Kidney (tissue), 22 donors: ENCODE measurements at places on chromosomes 12 and 14. TPM values are rescaled to one million over a fixed set of nuclear protein-coding genes. Genes with fewer than 3 reads are reported as not detected.

DNA sequence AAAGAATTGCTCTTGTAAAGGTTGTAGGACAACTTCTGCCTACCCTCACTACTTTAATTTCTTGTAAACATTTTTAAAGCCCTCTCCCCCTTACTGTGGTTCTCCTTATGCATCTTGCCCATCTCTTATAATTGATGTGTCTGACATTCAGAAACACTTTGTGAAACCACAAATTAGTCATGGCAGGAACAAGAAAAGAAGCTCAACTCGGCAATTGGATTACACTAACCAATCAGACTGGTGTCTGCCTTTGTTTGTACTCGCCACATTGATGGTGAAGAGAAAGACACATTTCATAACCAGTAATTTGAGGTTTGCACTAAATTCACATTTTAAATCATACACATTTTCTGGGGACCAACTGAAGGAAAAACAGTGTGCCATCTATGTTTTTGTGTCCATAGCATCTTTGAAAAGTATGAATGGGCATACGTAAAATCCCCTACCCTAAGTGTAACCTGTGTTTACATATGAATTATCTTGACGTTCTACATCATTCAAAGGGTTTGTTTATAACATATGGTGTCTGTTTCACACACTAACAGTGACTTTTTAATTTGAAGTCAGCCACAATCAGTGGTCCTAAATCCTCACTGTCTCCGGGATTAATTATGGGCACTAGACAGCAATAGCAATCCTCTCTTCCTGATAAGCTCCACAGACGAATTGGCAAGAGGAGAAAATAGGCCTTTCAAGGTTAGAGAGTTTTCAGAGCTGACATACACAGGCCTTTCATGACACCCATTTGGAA is 49.9 kb downstream of the OTX2 start:
- no peak for DNase-seq

GRCh38 chr12:131136539-131136872 is 182.8 kb downstream of the ADGRD1 start:
- no peak for DNase-seq

The SERPINA4 gene
- 28.3 TPM for polyA plus RNA-seq

The KCNC2 gene
- polyA plus RNA-seq: not detected

The ADAM21 gene
- polyA plus RNA-seq: 0.28 TPM

The STRAP gene
- 99.1 TPM for polyA plus RNA-seq

DNA sequence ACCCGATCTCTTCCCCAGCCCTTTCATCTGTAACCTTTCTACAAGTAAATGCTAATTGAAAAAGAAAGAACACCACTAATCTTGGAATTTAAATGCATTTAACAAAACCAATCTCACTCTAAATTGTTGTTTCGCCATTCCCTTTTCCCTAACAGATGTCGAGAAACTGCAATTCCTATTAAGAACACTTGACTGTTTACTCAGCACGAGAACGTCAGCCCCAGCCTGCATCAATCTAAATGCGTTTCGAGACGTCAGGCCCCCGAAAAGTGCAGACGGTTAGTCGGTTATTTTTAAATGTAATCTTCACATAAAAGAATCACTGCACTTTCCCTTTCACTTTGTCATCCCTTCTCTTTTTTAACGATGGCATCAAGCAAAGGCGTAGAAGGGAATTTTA is 837.6 kb downstream of the VRK1 start:
- no peak for DNase-seq

The IAPP gene
- polyA plus RNA-seq: not detected

DNA sequence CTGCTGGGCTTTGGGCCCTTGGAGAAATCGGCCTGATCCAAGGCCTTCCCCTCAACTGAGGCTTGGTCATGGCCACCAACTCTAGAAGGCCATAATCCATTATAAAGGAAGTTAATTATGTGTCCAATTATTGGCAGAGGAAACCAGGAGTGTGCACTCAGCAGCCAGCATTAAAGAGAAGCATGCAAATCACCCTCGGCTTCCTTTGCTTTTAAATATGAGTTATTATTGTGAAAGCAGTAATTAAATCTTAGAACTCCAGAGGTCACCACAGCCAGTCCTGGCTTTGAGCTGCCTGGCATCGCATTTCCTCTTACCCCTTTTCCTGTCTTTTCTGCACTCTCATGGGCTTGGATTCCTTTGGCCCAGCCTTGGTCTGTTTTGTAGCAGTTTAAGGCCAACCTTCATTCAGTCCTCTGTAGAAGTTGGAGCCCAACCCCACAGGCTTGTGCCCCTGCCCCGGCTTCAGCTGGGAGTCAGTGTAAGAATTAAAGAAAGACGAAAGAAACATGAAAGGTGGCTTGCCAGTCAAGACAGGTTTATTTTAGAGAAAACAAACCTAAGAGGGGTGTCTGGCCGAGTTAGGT is 14.7 kb upstream of the KRT86 start:
- no peak for DNase-seq

The FGF23 gene
- not detected for polyA plus RNA-seq

GRCh38 chr14:58907803-58908202 is 270.0 kb downstream of the DACT1 start:
- DNase-seq: no peak

- peak; percentile 13 for DNase-seq
Measured at GRCh38 chr12:2648406-2648805, 146.4 kb upstream of the FKBP4 start.

GRCh38 chr12:115451780-115452736 is 768.1 kb upstream of the TBX3 start:
- DNase-seq: peak; percentile 75

The TSHR gene
- not detected for polyA plus RNA-seq

The PUS7L gene
- polyA plus RNA-seq: 1.8 TPM

DNA sequence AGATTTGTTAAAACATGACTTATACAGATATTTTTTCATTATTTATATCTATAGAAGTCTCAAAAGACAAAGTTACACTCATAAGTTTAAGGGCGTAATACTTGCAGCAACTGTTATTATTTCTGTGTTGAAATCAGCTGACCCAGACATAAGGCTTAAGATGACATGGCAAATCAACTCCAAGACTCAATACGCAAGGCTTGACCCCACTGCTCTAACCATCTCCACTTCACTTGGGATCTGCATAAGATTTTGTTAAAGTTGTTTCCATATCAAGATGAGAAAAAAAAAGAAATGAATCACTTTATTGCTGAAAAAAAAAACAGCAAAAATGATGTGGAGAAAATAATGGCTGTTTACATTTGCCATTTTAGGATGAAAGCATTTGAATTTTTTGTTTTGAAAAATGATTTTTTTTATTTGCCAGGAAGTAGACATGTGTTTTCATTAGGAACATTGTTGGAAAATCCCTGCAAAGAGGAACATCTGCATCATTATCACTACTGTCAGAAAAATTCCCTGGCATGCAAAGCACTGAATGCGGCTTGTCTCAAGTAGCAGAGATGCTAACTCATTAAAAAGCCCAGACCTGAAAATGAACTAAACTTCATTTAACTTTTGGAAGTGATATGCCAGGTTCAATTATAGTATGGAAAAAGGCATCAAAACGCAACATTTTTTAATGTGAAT is 73.5 kb downstream of the LIN7A start:
- DNase-seq: no peak

DNA sequence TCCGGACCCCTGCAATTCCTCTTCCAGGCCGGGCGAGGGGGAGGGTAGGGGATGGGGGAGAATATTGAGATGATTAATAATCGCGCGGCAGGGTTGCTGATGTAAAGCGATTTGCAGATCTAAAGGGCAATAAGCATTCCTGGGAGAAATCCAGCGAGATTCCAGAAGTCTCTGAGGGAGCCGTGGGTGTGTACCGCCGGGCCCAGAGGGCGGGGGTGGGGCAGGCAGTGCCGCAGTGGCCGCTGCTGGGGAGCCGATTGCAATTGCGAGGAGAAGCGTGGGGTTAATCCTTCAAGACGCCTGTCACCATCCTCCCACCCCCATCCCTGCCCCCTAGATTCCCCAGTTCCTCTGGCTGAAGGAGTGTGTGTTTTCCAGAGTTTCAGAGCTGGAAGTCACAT is 16.4 kb downstream of the FOS start:
- peak; percentile 83 for DNase-seq

The SLC6A15 gene
- not detected for polyA plus RNA-seq

DNA sequence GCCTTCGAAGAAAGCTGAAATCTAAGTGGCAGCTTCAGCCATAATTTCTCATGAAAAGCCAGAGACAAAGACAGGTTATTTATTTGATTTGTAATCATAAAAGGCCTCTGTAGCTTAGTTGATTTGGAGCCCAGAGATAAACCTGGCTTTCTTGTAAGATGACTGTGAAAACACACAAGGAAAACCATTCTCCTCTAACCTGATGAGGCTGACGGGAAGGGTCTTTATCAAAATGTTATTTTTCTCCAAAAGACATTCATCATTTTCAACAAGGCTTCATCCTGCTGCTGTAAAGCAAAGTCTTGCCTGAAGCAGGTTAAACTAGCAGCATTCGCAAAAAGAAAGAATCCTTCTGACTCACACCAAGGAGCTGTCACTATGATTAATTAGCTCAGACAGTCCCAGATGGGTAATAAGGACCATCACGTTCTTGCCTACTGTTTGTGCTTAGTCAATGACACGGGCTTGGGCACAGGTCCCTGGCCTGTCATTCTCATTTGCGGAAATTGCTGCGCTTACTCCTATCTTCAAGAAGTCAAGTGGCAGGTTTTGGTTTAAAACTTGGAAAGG is 286.6 kb downstream of the C12orf75 start:
- DNase-seq: no peak

GRCh38 chr14:69090187-69090789 is 62.6 kb downstream of the DCAF5 start:
- DNase-seq: no peak

GRCh38 chr14:50599700-50600444 is 39.9 kb downstream of the ATL1 start:
- DNase-seq: peak; percentile 36

DNA sequence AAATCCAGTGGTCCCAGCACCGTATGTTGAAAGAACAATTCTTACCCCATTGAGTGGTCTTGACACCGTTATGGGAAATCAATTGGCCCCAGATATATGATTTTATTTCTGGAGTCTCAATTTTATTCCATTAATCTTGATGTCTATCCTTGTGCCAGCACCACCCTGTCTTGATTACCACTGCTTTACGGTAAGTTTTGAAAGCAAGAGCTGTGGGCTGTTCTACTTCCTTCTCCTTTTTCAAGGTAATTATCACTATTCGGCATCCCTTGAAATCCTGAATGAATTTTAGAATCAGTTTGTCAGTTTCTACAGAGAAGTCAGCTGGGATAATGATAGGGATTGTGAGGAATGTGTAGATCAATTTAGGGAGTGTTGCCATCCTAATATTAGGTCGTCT is 160.8 kb upstream of the SFSWAP start:
- DNase-seq: no peak

GRCh38 chr12:96094201-96094600 is 58.8 kb upstream of the LTA4H start:
- DNase-seq: peak; percentile 48

- DNase-seq: no peak
Measured at GRCh38 chr12:66683073-66683472, 4.2 kb upstream of the GRIP1 start.

The TMEM30B gene
- polyA plus RNA-seq: 9.4 TPM

The TMEM229B gene
- 3.1 TPM for polyA plus RNA-seq

The HCAR1 gene
- 0.99 TPM for polyA plus RNA-seq

The MYF5 gene
- polyA plus RNA-seq: not detected

The RD3L gene
- not detected for polyA plus RNA-seq

DNA sequence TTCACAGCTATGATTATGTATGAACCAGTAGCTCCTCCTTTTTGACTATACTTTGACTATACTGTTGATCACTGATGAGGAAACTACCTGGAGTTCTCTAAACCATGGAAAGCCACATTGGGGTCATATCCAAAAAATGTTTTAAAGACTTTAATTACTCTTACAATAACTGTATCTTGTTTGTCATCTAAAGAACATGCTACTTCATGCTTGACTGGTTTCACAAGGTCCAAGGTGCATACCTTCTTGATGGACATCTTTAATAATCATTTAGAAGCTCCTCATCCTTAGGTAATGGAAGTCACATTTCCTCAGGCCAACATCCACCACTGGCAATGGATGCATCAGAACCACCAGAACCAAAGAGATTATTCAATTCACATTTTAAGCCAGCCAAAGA is 29.9 kb downstream of the WASHC3 start:
- no peak for DNase-seq

DNA sequence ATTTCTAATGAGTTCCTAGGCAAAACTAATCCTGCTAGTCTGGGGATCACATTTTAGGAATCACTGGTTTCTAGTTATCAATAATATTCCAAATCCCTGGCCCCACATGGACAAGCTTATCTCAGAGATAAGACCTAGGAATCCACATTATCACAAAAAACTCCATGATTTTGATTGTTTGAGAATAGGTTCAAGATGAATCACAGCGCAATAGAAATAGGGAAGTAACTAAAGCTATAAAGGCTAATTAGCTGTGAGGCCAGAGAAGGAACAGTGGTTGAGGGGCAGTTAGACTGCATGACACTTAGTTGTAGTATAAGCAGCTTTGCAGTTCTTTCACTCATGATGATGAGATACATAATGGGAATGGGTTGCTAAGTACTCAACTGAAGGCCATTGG is 13.1 kb upstream of the ATP5F1B start:
- no peak for DNase-seq

- no peak for DNase-seq
Measured at GRCh38 chr12:75655315-75655806, 144.0 kb upstream of the KRR1 start.

The SPTB gene
- polyA plus RNA-seq: 2.2 TPM

DNA sequence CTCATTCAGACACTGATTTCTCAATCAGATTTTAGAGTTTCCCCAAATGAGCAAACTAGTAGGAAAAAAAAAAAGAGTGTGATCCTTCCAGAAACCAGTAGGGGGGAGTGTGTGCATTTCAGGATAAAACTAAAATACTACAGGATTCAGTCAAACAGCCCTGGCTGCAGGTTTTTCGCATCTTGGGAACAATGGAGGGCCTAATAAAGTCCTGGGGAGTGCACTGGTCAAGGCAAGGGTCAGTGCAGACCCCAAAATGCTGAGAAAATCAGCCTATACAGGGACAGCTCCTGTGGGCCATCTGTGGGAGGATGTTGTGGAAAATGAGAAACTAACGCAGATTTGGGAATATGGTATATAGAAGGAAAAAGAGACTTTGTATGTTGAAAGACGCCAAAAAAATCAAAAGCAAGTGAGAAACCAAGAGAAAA is 22.2 kb upstream of the ABCD4 start:
- peak; percentile 70 for DNase-seq

DNA sequence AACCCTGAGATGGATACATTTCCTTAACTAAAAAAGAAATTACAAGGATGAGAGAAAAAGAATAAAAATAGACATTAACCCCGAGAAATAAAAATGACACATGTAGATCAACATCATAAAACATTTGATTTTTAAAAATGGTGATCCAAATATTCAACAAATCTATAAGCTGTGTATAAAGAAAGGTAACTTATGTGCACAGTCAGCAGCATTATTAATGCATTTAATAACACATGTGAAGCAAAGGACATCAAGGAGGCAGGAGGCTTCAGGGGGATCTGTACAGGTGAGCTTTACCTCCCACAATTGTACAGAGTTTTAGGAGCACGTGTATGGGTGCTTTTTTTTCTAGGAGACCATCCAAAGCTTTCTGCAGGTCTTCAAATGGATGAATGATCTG is 76.1 kb downstream of the MED13L start:
- DNase-seq: no peak
